ENCODE measurements at places on chromosomes 2 and 18.
A peak's percentile ranks its signal among the peaks of the same experiment; 100 is the strongest.

GRCh38 chr2:234939996-234940395, 11.8 kb upstream of the SH3BP4 start:
- no peak for DNase-seq

DNA sequence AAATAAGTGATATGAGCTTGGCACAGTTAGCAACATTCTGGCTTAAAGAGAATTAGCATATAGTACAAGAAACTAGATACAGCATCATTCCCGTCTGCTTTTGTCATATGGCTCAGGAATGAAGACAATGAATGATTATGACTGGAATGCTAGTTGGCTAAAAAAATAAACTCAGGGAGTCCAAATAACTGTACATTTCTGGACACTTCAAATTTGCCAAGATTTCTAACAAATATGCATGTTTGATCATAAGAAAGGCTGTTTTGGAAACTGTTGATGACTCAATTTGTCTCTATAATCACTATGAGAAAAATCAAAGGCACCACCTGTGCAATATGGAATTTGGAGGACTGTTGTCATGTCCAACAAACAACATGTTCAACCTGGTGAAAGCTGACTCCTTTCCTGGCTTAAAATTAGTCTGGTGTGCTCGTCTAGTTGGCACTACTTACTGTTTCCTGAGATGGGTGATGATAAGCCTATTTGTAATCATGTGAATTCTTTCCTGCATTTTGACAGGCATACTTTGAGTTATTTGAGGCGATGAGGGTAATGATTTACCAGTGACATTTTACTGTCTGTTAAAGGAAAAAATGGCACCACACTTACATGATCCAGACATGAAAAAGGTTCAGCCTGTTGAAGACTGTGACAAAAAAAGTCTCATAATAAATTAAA, 133.9 kb upstream of the CDH20 start:
- no peak for DNase-seq

- DNase-seq: peak; percentile 32
Observed at GRCh38 chr18:63161032-63161760, 158.4 kb downstream of the BCL2 start.

DNA sequence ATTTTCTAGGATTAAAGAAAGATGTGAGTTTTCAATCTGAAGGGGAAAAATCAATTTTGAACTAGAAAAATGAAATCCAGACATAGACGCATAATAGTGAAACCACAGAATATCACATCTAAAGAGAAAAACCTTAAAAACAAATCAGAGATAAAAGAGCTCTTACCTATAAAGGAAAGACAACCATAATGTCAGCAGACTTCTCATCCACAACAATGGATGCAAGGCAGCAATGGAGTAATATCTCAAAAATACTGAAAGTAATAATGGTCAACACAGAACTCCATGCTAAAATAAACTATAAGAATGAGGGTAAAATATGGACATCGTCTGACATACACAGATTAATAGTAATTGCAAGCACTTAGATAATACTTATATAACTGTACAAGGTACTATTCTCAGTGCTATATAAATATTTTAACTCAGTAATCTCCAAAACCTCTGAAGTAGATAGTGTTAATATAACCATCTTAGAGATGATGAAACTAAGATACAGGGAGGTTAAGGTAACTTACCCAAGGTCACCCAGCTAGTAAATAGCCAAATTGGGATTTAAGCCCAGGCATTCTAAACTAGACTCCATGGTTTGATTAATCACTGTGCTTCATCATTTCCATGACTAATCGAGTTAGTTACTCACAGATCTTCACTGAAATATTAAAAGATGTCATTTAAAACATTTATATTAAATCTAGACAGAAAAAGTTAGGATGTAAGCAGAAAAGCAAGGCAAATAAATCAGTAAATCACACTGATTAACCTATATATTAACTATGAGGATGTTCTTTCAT, 89.4 kb upstream of the SPTBN1 start:
- DNase-seq: no peak

DNA sequence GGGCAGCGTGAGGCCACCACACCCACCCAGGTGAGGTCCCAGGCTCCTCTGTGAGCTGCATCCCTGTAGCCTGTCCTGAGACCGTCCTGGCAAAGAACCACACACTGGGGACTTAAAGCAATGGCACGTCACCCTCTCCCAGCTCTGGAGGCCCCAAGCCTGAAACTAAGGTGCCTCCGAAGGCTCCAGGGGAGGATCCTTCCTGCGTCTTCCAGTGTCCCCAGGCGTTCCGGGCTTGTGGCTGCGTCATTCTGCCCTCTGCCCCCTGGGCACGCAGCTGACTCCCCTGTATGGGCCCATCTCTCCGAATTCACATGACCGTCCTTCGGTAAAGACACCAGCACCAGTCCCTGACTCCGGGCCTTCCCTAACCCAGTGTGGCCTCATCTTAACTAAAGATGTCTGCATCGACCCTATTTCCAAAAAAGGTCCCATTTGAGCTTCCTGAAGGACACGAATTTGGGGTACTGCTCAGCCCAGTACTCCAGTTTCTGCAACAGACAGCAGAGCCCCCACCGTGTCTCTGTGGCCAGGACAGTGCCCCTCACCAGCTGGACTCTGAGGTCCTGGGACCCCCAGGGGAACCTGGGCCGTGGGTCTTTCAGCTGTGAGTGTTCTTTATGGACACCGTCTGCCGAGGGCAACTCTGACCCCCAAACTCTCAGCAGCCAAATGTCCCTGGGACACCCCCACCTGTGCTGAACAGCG, 75.2 kb upstream of the CTDP1 start:
- no peak for DNase-seq

DNA sequence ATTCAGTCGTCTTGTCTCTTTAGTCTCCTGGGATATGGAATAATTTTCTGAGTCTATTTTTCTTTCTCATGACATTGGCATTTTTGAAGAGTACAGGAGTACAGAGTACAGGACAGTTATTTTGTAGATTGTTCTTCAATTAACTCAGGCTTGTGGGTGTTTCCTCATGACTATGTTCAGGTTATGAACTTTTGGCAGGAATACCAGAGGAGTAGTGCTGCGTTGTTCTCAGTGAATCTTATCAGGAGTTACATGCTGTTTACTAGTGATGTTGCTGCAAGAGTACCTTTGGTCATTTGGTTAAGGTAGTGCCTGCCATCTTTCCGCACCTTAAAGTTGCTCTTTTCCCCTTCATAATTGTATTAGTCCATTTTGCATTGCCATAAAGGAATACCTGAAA, 41.3 kb upstream of the AGFG1 start:
- no peak for DNase-seq

DNA sequence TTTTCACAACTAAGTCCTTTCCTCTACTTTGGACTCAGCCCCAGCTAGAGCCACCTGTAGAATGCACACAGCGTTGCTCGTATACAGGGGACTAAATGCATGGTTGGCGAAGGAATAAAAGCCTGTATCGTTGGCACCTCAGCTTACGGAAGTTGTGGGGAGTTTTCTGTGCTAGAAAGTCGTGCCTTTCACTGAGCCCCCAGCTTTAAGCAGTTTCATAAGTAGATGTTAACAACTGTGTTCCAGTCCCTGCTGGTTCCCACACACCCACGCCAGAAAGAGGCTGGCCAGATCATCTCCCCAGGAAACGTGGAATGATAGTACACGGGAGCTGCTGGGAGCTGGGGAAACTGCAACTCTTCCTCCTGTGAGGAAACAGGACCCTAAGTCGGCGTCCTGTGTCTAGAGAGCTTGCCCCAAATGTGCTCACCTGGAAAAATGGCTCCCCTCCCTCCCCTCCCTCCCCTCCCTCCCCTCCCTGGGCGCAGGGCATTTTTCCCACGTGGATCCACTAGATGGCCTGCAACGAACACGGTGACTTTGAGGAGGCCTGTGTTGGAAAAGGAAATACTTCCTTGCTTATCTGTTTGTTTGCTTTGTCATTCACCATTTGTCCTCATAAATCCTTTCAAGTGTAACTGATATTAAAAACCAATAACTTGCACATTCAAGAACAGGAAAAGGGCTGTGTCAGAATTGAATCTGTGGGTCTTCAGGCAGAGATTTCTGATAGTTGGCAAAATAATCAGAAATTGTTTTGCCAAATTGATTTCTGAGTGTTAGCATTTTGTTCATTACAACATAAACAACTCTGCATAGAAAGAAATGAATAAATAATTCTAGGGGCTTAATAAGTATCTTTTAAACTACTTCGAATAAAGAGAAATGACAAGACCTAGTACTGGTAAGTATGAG, 43.9 kb upstream of the RFX8 start:
- DNase-seq: no peak

DNA sequence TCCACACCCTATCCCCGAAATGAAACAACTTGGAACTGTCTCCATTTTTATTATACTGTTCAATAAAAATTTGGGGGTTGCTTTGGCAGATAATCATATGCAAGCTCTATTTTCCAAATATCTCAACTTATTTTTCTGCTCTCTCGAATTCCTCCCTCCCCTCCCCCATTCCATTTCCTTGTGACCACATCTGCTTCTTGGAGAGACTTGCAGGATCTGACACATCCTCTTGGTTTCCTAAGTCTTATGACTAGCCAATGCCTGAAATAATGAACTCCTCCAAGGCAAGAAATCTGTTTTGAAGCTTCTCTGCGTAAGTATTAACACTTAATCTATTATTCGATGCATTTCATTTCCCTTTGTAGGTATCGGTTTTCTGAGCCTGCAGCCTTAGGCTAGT, 16.1 kb downstream of the TGIF1 start:
- DNase-seq: no peak

- DNase-seq: no peak
Observed at GRCh38 chr2:22756276-22757043, 628.5 kb upstream of the KLHL29 start.

DNA sequence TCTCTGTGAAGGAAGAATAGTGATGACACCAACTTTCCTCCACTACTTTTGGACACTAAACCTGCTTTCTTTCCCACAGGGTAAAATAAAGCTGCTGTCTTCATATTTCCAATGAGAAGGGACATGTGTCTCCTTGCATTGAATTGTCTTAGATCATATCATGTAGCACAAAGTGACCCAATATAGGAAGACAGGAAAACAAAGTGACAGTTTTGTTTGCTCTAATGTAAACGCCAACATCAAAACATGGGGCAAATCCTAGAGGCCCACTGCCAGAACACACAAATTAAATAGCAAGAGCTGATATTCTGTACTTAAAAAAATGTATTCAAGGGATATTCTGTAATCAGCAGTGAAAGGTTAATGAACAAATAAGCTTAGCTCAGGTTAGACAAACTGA, 36.1 kb downstream of the ARHGAP15 start:
- no peak for DNase-seq

- DNase-seq: no peak
Observed at GRCh38 chr2:56325661-56326345, 142.0 kb downstream of the CCDC85A start.

GRCh38 chr18:26813043-26813442, 52.5 kb downstream of the AQP4 start:
- no peak for DNase-seq

DNA sequence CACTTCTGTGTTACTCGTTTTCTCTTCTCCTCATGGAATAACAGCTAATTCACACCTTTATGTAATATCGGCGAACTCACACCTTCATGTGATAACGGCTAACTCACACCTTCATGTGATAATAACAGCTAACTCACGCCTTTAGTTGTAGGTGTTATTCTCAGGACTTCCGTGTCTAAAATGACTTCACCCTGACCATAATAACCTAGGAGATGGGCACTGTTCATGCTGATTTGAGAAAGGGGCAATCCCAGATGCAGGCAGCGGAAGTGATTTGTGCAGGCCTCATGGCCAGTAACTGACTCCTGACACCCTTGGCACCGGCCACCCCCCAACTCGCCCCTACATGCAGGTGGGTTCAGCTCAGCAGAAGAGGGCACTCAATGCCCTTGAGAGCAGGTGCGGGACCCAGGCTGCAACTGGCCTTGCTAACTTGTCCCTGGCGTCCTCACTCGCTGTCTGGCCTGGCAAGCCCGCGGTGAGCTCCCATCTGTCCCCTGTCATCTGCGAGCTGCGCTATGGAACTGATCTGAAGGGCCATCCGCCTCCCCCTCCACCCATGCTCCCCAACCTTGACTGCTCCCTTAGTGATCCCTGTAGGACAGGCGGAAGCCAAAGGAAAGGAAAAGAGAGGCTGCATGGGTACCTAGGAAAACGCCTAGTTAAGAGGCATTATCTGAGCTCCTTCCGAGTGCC, 42.6 kb upstream of the MTCL1 start:
- DNase-seq: no peak

- no peak for DNase-seq
Observed at GRCh38 chr18:54926593-54927325, 32.5 kb downstream of the CCDC68 start.

DNA sequence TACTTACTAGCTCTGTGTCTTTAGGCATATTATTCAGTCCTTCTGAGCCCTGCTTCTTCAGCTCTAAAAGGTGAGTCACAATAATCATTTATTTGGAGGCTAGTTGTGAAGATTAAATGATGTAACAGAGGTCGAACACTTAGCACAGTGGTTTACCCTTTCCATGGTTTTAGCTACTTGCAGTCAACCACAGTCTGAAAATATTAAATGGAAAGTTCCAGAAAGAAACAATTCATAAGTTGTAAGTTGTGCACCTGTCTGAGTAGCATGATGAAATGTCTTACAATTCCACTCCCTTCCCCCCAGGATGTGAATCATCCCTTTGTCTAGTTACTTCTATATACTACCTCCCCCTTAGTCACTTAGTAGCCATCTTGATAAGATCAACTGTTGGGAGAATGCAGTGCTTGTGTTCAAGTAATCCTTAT, 217.6 kb upstream of the THUMPD2 start:
- no peak for DNase-seq

GRCh38 chr2:67566285-67566684, 169.2 kb downstream of the ETAA1 start:
- no peak for DNase-seq

DNA sequence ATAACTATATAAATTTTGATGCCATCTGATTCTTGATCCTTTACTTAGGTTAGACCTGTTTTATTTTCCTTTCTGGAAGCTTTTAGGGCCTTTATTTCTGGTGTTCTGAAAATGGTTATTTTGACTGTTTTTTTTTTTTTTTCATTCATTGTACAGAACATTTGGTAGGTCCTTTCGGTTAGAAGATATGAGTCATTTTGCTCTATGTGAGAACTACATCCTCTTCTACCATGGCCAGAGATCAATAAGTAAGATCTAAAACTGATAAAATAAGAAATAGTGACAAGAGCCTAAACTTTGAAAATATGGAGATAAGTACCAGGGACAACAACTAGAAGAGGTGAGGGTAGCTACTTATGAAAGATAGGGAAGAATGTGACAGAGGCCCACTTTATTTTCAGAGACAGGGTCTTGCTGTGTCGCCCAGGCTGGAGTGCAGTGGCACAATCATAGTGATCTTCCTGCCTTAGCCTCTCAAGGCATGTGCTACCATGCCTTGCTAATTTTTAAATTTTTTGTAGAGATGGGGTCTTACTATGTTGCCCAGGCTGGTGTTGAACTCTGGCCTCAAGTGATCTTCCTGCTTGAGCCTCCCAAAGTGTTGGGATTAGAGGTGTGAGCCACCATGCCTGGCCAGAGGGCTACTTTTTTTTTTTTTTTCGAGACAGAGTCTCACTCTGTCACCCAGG, 66.5 kb downstream of the EIF2AK3 start:
- DNase-seq: no peak

GRCh38 chr2:126635281-126635680, 20.7 kb upstream of the GYPC start:
- no peak for DNase-seq

GRCh38 chr2:153388246-153388645, 90.3 kb downstream of the RPRM start:
- DNase-seq: no peak

GRCh38 chr18:43303376-43303775, 26.1 kb upstream of the SYT4 start:
- no peak for DNase-seq
